ENCODE measurements at places on chromosomes 1 and 21.

DNA sequence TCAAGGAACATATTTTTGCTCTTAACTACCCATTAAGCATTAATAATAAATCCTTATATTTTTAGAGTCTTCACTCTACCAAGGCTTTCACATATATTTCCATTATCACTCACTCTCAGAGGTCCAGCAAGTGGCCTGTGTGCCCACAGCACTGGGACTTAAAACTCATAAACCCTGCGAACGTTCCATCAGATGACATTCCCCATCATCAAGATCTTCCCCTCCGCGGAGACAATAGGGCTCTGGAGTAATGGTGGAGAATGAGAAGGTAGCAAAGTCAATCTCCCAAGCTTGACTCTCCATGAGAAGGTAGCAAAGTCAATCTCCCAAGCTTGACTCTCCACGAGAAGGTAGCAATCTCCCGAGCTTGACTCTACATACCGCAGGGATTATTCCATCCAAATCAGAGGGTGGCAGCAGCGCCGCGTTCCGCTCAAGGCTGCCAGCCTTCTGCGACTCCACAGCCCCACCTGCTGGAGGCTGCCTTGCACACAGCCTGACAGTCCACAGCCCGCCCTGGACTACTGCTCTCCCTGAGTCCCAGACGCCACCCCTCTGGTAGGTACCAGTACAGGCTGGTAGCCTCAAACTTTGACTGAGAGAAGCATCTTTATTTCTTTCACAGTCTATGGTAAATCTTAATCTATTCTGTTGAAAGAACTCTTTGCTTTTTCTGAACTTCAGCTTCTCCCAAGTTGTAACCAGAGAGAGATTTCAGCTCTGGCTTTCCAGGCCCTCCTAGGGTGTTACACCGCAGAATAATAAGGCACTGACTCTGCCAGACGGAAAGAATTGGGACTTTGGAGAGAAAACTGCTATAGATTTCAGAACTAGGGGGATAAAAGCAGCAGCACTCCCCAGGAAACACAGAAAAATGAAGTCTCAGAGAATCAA lies 26.4 kb upstream of the CTTNBP2NL start:
- no peak for DNase-seq

GRCh38 chr21:29634418-29634817 lies 305.4 kb downstream of the GRIK1 start:
- no peak for DNase-seq

DNA sequence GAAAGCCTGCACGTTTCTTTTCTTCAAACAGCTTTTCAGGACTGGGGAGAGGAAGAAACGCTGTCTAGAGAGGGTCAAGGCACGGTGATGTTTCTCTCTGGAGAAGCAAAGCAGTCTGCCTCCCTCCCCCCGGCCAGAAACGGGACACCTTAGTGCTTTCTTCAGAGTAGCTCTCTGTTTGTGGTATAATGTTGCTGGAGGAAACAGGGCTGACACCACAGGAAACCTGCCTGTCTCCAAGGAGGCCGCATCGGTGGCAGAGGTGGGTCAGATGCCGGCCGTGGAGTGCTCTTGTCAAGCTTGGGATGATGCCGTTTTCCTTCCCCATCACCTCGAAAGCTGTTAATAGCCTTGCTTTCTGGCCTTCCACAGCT lies 139.4 kb downstream of the DHRS3 start:
- no peak for DNase-seq

GRCh38 chr1:78892260-78892840 lies 114.2 kb downstream of the ADGRL4 start:
- DNase-seq, result no peak

DNA sequence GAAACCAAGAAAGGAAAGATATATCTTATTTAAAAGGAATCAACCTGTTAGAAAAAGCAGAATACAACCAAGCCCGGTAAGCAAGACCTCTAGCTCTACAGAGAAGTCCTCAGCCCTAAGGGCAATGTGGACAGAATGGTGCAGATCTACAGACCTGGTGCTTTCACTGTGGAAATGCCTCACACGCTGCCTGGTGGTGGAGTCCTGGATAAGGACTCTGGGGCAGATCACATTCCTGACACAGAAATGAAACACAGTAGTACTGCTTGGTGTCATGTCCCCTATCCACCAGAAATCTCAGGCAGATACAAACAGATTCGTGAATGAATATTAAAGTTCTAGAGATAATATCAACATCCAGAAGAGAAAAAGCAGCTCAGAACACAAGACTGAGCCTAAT lies 6.8 kb downstream of the CNN3 start:
- DNase-seq, result no peak

DNA sequence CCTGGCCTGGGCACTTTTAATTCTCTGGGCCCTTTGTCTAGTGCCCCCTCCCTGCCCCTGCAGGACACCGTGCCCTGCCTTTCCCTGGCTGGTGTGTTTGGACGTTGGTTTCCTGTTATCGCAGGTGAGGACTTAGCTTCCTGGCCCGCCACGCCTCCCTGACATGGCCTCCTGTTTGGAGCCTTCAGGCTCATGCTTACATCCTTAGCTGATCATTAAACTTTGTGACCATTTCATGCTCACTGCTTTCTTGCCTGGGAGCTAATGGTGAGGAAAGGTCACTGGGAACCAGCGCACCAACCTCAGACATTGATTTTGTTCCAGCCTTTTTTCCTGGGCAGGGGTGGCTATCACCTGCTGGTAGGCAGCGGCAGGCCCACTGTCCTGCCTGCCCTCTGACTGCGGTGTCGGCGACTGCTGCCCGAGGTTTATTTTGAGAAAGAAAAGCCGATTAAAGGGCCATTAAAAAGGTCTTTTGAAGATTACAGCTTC lies 3.7 kb downstream of the PFKL start:
- DNase-seq, result no peak

DNA sequence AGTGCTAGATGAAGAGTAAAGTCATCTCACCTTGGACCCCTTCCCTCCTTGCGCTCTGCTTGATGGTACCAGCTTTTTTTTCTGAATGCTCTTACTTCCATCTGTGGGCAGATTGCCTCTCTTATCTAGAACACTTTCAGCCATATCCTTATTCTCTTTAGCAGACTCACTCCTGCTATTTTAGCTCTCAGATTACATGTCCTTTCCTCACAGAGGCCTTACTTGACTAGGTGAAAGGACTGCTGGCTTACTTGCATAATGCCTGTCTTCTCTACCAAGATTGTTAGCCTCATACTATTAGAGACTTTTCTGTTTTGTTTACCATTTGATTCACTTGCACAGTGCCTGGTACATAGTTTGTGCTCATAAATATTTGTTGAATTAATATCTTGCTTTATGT lies 9.3 kb downstream of the IFI44 start:
- DNase-seq, result no peak

DNA sequence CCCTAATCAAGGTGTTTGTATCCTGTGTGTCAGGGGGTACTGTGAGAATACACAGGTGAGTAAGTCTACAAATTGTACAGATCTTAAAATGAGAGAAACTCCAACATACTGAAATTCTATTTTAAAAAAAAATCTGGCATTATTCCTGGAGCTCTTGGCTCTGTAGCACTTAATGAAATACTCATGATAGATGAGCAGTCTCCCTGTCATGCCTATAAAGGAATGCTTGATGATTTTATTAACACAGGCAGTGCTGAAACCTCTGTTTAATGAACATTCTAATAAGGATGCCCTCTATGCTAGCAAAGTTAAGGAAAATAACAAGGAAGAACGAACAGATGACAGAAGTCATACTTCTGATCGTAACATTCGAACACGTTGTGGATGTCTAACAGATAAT lies 233.9 kb upstream of the NEGR1 start:
- DNase-seq, result no peak

DNA sequence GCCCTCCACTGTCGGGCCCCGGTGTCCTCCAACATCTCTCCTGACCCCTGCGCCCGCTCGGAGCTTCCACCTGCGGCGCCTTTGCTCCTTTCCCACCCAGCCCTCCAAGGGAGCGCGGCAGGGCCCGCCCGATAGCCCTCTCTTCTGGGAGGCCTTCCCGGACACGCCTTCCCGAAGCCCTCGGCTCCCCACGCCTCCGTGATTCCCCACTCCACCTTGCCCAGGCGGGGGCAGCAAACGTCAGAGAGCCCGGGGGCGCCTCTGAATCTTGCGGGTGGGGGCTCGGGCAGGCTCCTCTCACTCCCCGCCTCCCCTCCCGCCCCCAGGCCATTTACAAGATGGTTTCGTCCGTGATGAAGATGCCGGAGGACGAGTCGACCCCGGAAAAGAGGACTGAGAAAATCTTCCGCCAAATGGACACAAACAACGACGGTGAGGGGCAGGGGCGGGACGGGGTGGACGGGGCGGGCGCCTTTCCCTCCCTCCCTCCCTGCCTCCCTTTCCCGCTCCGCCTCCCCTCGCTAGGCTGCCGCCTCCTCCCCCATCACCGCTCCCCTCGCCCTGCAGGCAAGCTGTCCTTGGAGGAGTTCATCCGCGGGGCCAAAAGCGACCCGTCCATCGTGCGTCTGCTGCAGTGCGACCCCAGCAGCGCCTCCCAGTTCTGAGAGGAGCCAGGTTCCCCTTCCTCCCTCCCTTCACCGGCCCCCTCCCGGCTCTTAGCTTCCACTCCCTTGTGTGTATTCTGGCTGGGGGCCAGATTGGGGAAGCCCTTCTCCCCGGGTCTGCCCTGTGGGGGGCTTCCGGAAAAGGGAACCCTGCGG lies 7.1 kb downstream of the HPCA start:
- no peak for DNase-seq

DNA sequence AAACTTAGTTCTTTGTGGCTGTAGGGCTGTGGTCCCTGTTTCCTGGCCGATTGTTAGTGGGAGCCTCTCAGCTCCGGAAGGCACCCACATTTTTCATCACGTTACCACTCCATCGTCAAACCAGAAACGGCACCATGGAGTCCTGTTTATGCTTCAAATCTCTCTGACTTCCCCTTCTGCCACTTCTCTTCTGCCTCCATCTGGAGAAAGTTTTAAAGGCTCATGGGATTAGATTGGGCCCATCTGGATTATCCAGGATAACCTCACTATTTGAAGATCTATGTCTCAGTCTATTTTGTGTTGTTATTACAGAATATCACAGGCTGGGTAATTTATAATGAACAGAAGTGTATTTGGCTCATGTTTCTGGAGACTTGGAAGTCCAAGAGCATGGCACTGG lies 19.3 kb upstream of the IL22RA1 start:
- no peak for DNase-seq

DNA sequence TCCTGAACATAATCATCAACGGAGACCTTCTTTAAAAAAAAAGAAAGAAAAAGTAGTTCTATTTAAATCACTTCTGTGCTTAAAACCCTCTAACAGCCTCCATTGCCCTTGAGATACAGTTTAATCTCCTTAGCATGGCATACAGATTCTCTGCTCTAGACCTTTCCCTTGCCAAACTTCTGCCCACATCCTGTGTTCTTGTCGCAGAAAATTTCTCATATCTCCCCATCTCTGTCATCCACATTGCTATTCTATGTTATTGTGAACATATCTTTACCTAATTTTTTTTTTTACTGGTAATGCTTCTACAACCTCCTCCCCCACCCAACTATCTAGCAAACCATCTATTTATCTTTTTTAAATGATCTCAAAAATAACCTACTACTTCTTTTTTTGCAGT lies 135.7 kb upstream of the PROX1 start:
- no peak for DNase-seq

DNA sequence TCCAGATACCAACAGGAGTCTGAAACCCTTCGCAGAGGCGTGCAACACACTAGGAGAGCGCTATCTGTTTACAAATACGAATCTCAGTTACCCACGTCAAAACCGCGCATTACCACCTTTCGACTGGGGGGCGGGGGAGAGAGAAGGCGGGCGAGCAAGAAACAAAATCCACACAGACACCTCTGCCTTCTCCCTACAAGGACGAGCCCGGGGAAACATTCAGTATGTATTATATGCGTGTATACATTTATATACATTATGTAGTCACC lies 722 bp downstream of the TUT4 start:
- no peak for DNase-seq

DNA sequence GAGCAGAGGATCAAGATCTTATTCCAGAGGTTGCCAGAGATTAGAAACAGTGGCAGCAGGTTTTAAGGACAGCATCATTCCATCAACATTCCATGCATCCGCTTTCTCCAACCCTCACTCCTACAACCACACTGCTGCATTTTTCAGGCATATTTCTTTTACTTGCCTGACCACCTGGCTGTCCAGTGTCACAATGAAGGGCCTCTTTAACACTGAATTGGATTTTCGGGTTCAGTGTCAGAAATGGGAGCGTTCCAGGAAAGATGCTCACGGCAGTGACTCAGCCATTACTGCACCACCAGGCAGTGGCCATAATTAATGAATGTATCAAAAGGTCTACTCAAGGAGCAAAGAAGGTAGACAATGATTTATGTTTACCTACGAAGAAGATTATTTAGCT lies 200.4 kb upstream of the ESRRG start:
- no peak for DNase-seq

DNA sequence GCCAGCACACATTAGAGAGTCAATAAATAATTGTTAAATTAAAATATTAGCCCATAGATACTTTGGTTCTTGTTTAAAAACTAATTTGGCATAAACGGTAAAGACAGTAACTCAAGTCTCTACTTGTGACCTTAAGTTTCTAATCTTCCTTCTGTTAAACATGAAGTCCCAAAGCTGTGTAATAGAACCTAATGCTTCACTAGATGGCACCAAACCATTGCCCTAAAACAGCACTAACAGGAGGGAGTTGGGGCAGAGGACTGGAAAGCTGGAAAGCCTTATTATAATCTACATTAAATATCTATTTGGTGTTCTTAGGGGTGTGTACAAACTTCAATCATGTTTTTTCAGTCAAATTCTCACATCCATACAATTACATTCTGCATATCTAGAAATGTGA lies 176.7 kb downstream of the OLFM3 start:
- no peak for DNase-seq

- DNase-seq, result peak; percentile 21
These were observed 4.0 kb upstream of the LACTBL1 start for GRCh38 chr1:22976461-22977243.

DNA sequence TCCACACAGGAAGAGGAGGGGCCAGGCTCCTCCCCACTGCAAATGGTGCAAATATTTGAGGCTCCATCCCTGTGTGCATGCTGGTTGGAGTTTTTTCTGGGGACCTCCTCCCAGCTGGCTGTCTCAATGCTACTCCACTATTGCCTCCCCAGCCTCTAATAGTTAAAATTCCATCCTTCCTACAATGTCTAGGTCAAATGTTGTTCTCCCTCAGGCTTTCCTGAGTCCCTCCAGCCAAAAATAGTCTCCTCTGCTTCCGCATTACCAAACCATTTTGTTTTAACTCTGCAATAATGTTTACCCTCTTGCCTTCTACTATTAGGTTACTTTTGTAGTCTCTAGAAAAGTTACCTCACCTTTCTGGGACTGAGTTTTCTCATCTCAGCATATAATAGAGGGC lies 29.6 kb upstream of the FMO1 start:
- no peak for DNase-seq

Data from NCI-H187 treated with DMSO at 0.1 percent for 48 hours (cell line).